Caco-2 (cell line): ENCODE measurements at places on chromosomes 7 and 10. TPM values are rescaled to one million over a fixed set of nuclear protein-coding genes. Genes with fewer than 3 reads are reported as not detected.

DNA sequence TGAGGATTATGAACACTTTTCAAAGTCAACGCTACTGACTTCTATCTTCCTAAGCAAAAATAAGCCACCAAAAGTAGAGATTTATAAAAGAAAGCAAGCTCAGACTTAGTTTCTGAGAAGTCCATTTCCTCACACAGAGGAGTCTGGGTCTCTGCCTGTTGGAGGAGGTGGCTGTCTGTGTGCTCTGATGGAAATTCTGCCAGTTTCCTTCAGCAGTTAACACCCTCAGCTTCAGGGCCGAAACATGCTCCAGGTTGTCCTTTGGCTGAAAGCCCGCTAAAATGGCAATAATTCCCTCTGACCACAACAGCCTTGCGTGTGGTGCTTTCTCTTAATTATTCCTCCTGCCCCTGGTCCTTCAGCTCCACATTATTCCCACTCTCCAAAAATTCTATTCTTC lies 127.8 kb upstream of the LAMB4 start:
- H3K4me3 ChIP-seq = no peak overlapping the region
- H3K27me3 ChIP-seq = no peaks in the 10 kb centered on the region
- no peaks in the 10 kb centered on the region for H3K36me3 ChIP-seq
- H3K27ac ChIP-seq = no peak overlapping the region
- no peak for DNase-seq

- H3K4me3 ChIP-seq = no peak overlapping the region
- H3K4me1 ChIP-seq = no peaks in the 10 kb centered on the region
- peaks cover 1% of the 10 kb centered on the region; the same call in 1 of the 2 replicates for H3K36me3 ChIP-seq
- H3K27ac ChIP-seq = no peak overlapping the region
- peak; percentile 57 for DNase-seq
These were observed 30.4 kb upstream of the DDC start for GRCh38 chr7:50595491-50596102.

GRCh38 chr7:4279216-4279615 lies 402.9 kb upstream of the FOXK1 start:
- no peak overlapping the region for H3K4me3 ChIP-seq
- H3K36me3 ChIP-seq = no peaks in the 10 kb centered on the region
- H3K27ac ChIP-seq = no peak overlapping the region
- H3K27me3 ChIP-seq = no peaks in the 10 kb centered on the region

- H3K36me3 ChIP-seq = no peaks in the 10 kb centered on the region
- H3K4me3 ChIP-seq = no peak overlapping the region
- DNase-seq = no peak
- no peaks in the 10 kb centered on the region for H3K4me1 ChIP-seq
These were observed 524.8 kb upstream of the SORCS1 start for GRCh38 chr10:107689323-107689722.

DNA sequence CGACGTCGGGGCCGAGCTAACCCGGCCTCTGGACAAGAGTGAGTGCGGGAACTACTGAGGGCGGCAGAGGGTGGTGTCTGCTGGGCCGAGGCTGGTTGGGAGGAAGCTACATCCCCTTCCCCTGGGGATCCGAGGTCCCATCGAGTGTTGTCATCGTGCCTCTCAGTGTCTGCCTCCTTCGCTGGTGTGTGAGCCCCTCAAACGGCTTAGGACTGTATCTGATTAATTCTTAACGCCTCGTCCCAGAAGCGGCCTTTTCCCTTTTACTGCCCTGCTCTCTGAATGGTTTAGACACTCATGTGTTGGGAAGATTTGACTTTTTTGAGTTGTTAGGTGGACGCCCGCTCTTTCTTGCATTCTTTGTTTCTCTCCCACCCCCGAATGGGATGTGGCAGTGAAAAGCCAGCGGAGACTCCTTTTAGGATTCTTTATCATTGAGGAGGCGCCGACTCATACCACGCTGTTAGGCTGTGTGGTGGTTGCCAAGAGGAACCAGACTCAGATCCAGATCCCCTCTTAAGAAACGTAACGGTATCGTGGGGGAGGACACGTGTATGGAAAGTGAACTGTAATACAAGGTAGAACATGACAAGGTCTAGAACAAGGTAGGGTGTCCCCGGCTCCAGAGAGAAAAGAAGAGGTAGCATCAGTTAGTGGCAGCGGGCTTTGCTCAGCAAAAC lies 631 bp downstream of the SUPV3L1 start:
- no peaks in the 10 kb centered on the region for H3K4me1 ChIP-seq
- peak overlapping the region; percentile 94 for H3K4me3 ChIP-seq
- peaks cover 2% of the 10 kb centered on the region; the same call in 1 of the 2 replicates for H3K36me3 ChIP-seq
- H3K27me3 ChIP-seq = no peaks in the 10 kb centered on the region

GRCh38 chr10:75233444-75234016 lies 2.2 kb downstream of the COMTD1 start:
- peak; percentile 30 for DNase-seq
- peak overlapping the region; percentile 34 for H3K27ac ChIP-seq
- peaks cover 55% of the 10 kb centered on the region for H3K4me1 ChIP-seq
- peak overlapping the region; percentile 6; the same call in 1 of the 2 replicates for H3K4me3 ChIP-seq
- peaks cover 9% of the 10 kb centered on the region for H3K36me3 ChIP-seq

DNA sequence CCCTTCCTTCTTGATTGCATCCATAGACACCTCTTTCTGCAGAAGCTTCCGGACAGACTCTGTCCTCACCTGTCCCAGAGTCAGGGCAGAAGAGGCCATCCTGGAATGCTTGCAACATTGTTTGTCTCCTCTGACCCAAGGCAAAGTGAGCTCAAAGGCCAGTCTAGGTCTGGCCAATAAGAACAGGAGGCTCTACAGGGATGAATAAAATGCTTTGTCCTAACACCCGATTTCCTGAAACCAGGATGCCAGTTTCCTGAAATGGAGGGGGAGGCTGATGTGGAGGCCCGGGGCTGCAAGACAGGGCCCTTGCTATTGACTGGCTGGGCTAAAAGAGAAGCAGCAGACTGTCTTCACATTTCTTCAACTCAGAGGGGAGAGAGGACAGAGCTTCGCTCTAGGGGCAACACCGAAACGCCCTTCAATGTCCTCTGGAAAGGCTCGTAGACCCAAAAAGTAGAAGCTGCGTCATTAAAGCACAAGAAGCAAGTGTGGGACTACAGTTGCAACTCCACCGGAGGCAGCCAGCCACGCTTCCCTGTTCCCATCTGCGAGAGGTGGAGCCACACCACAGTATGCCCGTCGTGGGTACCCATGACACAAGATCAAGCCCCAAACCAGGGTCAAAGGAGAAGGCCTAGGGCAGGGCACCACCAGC lies 29.1 kb upstream of the NDST2 start:
- no peaks in the 10 kb centered on the region for H3K27me3 ChIP-seq
- no peak for DNase-seq
- no peaks in the 10 kb centered on the region for H3K4me1 ChIP-seq
- no peak overlapping the region for H3K4me3 ChIP-seq
- peaks cover 10% of the 10 kb centered on the region for H3K36me3 ChIP-seq

GRCh38 chr7:157793087-157793353 lies 456.2 kb downstream of the DNAJB6 start:
- no peak for DNase-seq
- H3K27me3 ChIP-seq = no peaks in the 10 kb centered on the region
- no peaks in the 10 kb centered on the region for H3K4me1 ChIP-seq

- H3K27me3 ChIP-seq = no peaks in the 10 kb centered on the region
- H3K4me3 ChIP-seq = no peak overlapping the region
- no peaks in the 10 kb centered on the region; the same call in 1 of the 2 replicates for H3K4me1 ChIP-seq
- H3K27ac ChIP-seq = no peak overlapping the region
These were observed 74.3 kb upstream of the GNAI1 start for GRCh38 chr7:80060218-80060806.

GRCh38 chr10:98664329-98665042 lies 217.8 kb upstream of the HPS1 start:
- no peak for DNase-seq
- no peak overlapping the region for H3K4me3 ChIP-seq
- H3K36me3 ChIP-seq = no peaks in the 10 kb centered on the region
- no peaks in the 10 kb centered on the region for H3K27me3 ChIP-seq

- DNase-seq = no peak
- no peaks in the 10 kb centered on the region for H3K36me3 ChIP-seq
- H3K27me3 ChIP-seq = no peaks in the 10 kb centered on the region
- H3K4me3 ChIP-seq = no peak overlapping the region
These were observed 115.5 kb upstream of the LAMB4 start for GRCh38 chr7:108245523-108246226.

DNA sequence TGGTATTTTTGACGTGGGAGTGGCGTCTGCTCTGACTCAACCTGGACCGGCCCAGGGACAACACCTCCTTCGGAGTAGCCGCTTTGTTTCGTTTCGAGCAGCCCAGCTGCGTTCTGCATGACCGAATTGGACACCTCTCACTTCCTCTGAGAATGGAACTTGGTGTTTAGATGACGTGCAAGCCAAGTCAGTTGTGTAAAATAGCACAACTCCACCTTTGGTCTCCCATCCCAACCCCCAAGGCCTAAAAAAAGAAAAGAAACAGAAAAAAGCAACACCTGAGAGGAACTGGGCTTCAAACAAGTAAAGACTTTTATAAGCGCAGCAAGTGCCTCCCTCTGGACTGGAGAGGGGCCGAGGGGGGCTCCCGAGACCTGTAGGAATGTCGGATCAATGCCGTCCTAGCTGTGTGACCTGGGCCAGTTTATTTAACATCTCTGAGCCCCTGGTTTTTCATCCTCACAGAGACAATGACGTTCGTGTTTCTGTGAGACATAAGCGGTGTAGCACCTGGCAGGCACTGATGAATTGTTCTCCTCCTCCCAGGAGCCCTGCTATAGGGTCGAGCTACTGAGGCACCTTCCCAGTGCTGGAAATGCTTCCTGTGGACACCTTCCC lies 52.0 kb upstream of the SMNDC1 start:
- no peaks in the 10 kb centered on the region for H3K27me3 ChIP-seq
- DNase-seq = no peak
- H3K36me3 ChIP-seq = no peaks in the 10 kb centered on the region
- H3K4me1 ChIP-seq = peaks cover 35% of the 10 kb centered on the region

DNA sequence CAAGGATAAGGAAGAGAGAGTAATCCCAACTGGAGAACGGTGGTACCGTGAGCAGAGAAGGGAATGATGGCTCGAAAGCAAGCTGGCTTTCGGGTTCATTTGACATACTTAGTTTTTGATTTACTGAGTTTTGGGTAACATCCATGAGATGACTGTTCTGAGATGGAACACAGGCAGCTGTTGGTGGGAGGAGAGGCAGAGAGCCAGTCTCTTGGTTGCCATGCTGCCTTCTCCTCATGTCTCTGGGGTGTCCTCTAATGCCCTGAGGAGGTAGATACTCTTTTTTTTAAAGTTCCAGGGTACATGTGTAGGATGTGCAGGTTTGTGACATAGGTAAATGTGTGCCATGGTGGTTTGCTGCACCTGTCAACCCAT lies 76.4 kb upstream of the NRP1 start:
- no peak overlapping the region for H3K4me3 ChIP-seq
- no peaks in the 10 kb centered on the region for H3K27me3 ChIP-seq
- H3K36me3 ChIP-seq = no peaks in the 10 kb centered on the region
- peaks cover 12% of the 10 kb centered on the region for H3K4me1 ChIP-seq

- H3K27ac ChIP-seq = peak overlapping the region; percentile 98
- H3K4me1 ChIP-seq = peaks cover 18% of the 10 kb centered on the region
- no peaks in the 10 kb centered on the region; the same call in 1 of the 2 replicates for H3K36me3 ChIP-seq
These were observed 1.5 kb downstream of the IPMK start for GRCh38 chr10:58266003-58266825.

- H3K36me3 ChIP-seq = no peaks in the 10 kb centered on the region
- no peaks in the 10 kb centered on the region for H3K27me3 ChIP-seq
- DNase-seq = no peak
These were observed 93.2 kb downstream of the ADCYAP1R1 start for GRCh38 chr7:31145339-31145738.

DNA sequence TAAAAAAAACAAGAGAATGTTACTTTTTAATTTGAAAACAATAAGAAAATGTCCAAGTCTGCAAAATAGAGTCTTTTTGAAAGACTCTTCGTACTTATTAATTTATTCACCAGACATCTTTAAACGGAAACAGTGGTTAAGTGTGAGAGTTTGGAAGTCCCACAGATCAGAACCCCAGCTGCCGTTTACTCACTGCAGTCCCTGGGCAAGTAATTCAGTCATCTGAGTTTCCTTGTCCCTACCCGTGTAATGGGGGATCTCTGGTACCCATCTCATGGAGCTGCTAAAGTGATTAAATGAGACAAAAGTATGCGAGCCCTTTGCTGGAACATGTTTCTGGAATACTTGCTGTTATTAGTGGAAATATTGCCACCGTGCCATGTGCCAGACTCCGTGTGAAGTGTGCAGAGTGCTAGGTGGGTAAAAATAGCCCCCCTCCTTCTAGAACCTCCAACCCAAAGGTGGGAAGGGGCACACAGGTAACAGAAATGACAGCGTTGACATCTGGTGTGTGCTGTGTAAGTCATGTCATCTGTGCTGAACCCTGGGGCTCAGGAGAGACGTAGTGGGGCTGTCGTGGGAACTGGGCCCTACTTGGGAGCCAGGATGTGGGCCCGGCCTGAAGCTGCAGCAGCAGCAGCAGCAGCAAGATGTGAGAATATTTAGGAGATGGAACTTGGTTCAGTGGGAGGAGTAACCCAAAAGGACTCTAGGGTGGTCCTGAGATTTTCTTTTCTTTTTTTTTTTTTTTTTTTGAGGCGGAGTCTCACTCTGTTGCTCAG lies 140.5 kb downstream of the CUX1 start:
- peaks cover 16% of the 10 kb centered on the region for H3K4me1 ChIP-seq
- H3K27me3 ChIP-seq = no peaks in the 10 kb centered on the region
- H3K4me3 ChIP-seq = no peak overlapping the region
- H3K36me3 ChIP-seq = no peaks in the 10 kb centered on the region; the same call in 1 of the 2 replicates
- DNase-seq = no peak

DNA sequence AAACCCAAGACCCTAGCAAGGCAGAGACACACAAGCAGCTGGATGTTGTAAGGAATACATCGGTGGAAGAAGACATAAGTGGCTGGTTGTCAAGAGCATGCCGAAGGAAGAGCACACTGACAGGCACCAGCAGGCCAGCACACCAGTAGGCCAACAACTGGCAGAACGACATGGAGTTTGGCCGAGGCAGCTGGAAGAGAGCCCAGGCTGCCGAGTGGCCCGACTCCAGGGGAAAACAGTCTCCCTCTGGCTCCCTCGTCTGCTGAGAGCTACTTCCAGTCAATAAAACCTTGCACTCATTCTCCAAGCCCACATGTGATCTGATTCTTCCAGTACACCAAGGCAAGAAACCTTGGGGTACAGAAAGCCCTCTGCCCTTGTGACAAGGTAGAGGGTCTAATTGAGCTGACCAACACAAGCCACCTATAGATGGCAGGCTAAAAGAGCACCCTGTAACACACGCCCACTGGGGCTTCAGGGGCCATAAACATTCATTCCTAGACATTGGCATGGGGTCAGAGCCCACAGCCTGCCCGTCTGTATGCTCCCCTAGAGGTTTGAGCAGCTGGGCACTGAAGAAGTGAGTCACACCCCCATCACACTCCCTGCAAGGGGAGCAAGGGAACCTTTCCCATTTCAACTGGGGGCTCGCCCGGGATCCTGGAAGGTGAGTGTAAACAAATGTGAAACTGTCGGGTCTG lies 14.7 kb upstream of the TNS3 start:
- no peak for DNase-seq
- no peaks in the 10 kb centered on the region for H3K27me3 ChIP-seq
- H3K36me3 ChIP-seq = peaks cover 3% of the 10 kb centered on the region
- H3K27ac ChIP-seq = peak overlapping the region; percentile 53

The SLC13A4 gene
- total RNA-seq = not detected in 2 replicates

The IFIT2 gene
- total RNA-seq = 0.43 and 0.56 TPM in 2 replicates

The TAF5 gene
- total RNA-seq = 6.3 and 6.8 TPM in 2 replicates

The RAPGEF5 gene
- total RNA-seq = 16.9 and 20.7 TPM in 2 replicates

The OPN1SW gene
- total RNA-seq = not detected in 2 replicates

The ITIH5 gene
- 0.18 and 0.51 TPM in 2 replicates for total RNA-seq

The BRAF gene
- total RNA-seq = 38.5 and 44.6 TPM in 2 replicates

The SP8 gene
- total RNA-seq = 13.2 and 13.3 TPM in 2 replicates

The CLRN3 gene
- total RNA-seq = 0.93 and 1.1 TPM in 2 replicates

The VPS26A gene
- total RNA-seq = 133 and 143 TPM in 2 replicates

The PTN gene
- total RNA-seq = 4.3 and 9.2 TPM in 2 replicates

The FFAR4 gene
- 2.5 and 2.7 TPM in 2 replicates for total RNA-seq

The CPA2 gene
- total RNA-seq = 26.1 and 27.6 TPM in 2 replicates

The SLC13A1 gene
- not detected in 2 replicates for total RNA-seq
